Left forelimb (tissue), 1 donor: ENCODE measurements at places on chromosomes 16 and 17.

GRCh38 chr16:660459-661183 lies 7.3 kb upstream of the RHOT2 start:
- peak; percentile 85 for DNase-seq

GRCh38 chr16:621526-622105 lies 9.2 kb upstream of the WFIKKN1 start:
- DNase-seq: no peak

DNA sequence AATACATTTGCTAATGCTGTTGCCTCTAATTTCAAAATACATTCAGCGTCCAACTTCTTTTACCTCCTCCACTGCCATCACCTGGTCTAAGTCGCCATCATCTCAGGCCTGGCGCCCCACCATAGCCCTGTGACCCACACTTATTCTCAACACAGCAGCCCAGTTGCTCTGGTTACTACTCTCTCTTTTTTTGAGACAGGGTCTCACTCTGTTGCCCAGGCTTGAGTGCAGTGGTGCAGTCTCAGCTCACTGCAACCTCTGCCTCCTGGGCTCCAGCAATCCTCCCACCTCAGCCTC lies 7.5 kb upstream of the NKD1 start:
- DNase-seq: peak; percentile 18

DNA sequence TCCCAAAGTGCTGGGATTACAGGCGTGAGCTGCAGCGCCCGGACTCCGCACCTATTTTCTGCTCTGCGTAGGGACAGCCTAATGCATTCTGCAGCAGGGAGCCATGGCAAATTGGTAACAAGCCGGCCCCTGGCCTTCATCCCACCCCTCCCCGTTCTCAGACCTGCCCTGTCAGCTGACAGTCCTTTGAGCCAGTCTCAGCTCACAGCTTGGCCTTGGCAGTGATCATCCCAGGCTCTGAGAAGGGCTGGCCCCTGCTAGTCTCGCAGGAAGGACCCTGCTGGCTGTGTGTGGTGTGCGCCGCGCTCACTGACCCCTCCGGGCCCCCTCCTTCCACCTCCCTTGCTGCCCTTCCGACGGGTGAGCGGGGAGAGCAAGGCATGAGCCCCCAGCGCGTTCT lies 10.3 kb upstream of the NPTX1 start:
- no peak for DNase-seq

GRCh38 chr16:11976850-11977375 lies 379 bp downstream of the SNX29 start:
- no peak for DNase-seq

DNA sequence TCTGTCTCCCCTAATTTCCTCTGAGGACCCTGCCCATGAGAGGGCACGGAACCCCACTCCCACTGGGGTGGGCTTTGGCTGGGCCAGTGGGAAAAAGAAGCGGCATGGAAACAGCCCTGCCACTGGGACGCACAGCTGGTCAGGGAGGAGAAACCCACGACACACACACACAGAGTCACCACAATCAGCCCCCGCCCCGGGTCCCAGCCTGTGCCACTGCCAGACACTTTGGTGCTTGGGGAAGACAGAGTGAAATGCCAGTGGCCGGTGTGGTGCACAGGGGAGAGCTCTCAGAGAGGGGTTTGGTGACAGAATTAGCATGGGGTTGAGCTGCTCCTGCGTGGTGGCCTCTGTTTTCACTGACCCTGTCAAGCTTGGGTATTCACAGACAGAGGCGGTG lies 30.7 kb upstream of the RNPS1 start:
- DNase-seq: no peak

GRCh38 chr17:70408768-70409167 lies 239.4 kb downstream of the KCNJ2 start:
- DNase-seq: no peak

DNA sequence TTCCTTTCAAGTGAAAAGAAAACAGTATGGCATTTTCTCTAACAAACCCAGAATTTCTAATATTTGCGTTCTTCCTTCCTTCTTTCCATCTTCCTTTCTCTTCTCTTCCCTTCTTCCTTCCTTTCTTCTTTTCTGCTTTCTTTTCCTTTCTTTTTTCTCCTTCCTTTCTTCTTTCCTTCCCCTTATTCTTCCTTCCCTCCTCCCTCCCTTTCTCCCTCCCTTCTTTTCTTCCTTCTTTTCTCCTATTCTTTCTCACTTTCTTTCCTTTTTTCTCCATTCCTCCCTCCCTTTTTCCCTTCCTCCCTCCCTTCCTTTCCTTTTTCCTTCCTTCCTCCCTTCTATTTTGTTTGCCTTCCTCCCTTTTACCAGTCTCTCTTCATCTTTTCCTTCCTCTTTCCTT lies 194.8 kb downstream of the SHCBP1 start:
- no peak for DNase-seq

DNA sequence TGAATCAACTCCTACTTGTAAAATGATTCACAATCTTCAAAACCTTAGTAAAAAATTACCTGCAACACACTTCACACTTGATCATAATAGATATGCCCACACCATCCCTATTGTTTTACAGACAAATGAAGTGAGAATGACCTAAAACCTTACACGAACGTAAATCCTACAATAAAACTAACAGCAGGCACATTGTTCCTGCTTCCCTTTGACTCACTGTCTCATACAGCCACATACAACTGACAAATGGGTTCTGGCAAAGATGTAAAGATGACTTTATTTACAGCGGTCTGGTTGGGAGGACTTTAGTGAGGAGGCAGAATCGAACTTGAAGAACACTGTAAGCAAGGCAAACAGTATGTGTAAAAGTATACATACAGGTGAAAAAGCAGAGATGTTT lies 188.7 kb downstream of the MYO1D start:
- DNase-seq: no peak

GRCh38 chr16:53715023-53715384 lies 11.0 kb downstream of the FTO start:
- no peak for DNase-seq

DNA sequence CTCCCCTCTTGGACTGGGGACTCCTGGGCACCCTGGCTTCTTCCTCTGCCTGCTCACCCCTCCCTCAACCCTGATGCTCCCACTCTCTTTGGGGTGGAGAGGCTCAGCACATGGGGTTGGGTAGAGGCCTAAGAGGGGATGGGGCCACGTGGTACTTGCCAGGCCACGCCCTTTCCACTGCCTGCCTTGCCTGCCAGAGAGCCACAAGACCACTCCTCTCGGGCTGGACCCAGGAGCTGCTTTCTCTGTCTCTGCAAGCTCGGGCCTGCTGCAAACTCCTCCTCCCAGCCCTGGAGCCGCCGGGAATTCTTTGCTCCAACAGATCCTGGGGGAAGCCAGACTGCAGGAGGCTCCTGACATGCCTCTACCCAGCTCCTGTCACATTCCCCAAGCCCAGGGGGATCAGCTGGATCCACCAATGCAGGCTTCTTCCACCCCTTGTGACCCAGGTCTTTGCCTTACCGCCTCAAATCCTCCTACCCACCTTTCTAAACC lies 11.8 kb downstream of the DLX4 start:
- no peak for DNase-seq

GRCh38 chr17:66904760-66905624 lies 59.5 kb upstream of the CACNG4 start:
- no peak for DNase-seq

DNA sequence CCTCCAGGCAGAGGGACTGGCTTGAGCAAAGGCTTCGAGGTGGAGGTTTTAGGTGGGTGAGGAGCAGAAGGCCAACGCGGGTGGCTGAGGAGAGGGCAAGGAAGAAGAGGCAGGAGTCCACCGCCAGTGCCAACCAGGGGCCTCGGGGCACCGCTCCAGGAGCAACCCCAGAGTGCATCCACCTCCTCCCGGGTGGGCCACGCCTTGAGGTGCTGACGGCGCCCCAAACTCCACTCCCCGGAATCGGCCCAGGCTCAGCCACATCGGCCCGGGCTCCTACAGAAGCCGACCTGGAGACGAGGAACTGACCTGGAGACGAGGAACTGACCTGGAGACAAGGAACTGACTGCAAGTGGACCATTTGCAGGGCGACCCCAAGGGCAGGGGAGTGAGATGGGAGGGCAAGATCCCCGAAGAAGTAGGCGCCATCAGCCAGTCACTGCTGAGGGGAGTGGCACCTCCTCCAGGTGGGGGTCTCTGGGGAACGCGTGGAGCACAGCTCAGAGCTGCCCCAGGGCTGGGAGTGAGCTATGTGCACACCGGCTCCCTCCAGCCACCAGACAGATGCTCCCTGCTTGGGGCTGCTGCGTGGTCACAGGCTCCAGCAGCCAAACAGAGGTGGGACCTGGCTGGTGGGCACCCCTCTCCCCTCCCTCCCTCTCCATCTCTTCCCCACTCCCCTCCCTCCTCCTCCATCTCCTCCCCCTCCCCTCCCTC lies 29.2 kb upstream of the CBFA2T3 start:
- DNase-seq: no peak
